A549 treated with CpdA at 1 μM for 4 hours (cell line): ENCODE measurements at places on chromosomes 5 and 9. TPM values are rescaled to one million over a fixed set of nuclear protein-coding genes. Genes with fewer than 3 reads are reported as not detected.

GABRA6 gene
- total RNA-seq = not detected in 5 replicates

BRINP1 gene
- total RNA-seq = 0.13 to 0.22 TPM (median 0.14 TPM) in 5 replicates

VCAN gene
- 11.5 to 23.4 TPM (median 13.8 TPM) in 5 replicates for total RNA-seq

C9orf153 gene
- total RNA-seq = 0.27 to 0.37 TPM (median 0.27 TPM) in 3 of 5 replicates, not detected in the others

TNFSF15 gene
- total RNA-seq = 0.26 to 0.41 TPM (median 0.37 TPM) in 5 replicates

NUTM2G gene
- total RNA-seq = not detected in 5 replicates

FCN2 gene
- not detected in 5 replicates for total RNA-seq

TBC1D9B gene
- total RNA-seq = 56.1 to 69.8 TPM (median 59.9 TPM) in 5 replicates

NPR2 gene
- total RNA-seq = 3.5 to 6.7 TPM (median 6.4 TPM) in 5 replicates

PRXL2C gene
- total RNA-seq = 10.7 to 15.1 TPM (median 13.5 TPM) in 5 replicates

LTC4S gene
- total RNA-seq = 0.16 TPM in 1 of 5 replicates, not detected in the others

SNX18 gene
- total RNA-seq = 5.1 to 7.1 TPM (median 6.3 TPM) in 5 replicates

KIF4B gene
- 0.01 to 0.02 TPM (median 0.02 TPM) in 3 of 5 replicates, not detected in the others for total RNA-seq

TUSC1 gene
- total RNA-seq = 4.8 to 9.0 TPM (median 7.1 TPM) in 5 replicates

CDKN2B gene
- not detected in 5 replicates for total RNA-seq

CDX1 gene
- total RNA-seq = not detected in 5 replicates

SUSD3 gene
- total RNA-seq = 0.50 to 0.62 TPM (median 0.54 TPM) in 5 replicates

PCDHA1 gene
- 0.12 to 0.23 TPM (median 0.21 TPM) in 5 replicates for total RNA-seq

XRCC4 gene
- total RNA-seq = 10.5 to 15.4 TPM (median 11.2 TPM) in 5 replicates

PKD2L2 gene
- total RNA-seq = 0.03 to 0.26 TPM (median 0.05 TPM) in 3 of 5 replicates, not detected in the others

SHB gene
- total RNA-seq = 37.3 to 64.5 TPM (median 57.0 TPM) in 5 replicates

ACSL6 gene
- total RNA-seq = 0.06 to 0.24 TPM (median 0.17 TPM) in 4 of 5 replicates, not detected in the other

SCGB3A2 gene
- not detected in 5 replicates for total RNA-seq

SIGMAR1 gene
- 146 to 204 TPM (median 198 TPM) in 5 replicates for total RNA-seq

FOXD4L3 gene
- total RNA-seq = 0.06 to 0.24 TPM (median 0.14 TPM) in 3 of 5 replicates, not detected in the others

F2RL1 gene
- total RNA-seq = 238 to 332 TPM (median 276 TPM) in 5 replicates

SPINK7 gene
- total RNA-seq = not detected in 5 replicates

SURF2 gene
- 39.2 to 55.8 TPM (median 47.0 TPM) in 5 replicates for total RNA-seq

CSF1R gene
- total RNA-seq = 0.07 to 0.23 TPM (median 0.15 TPM) in 4 of 5 replicates, not detected in the other

RNF14 gene
- 40.4 to 55.8 TPM (median 47.0 TPM) in 5 replicates for total RNA-seq

TGFBI gene
- total RNA-seq = 1,442 to 2,234 TPM (median 1,874 TPM) in 5 replicates

DTWD2 gene
- 1.5 to 2.7 TPM (median 1.8 TPM) in 5 replicates for total RNA-seq

CDC26 gene
- total RNA-seq = 50.4 to 66.9 TPM (median 53.5 TPM) in 5 replicates

PAPPA gene
- 24.3 to 40.7 TPM (median 34.1 TPM) in 5 replicates for total RNA-seq

OTP gene
- 0.06 to 0.14 TPM (median 0.10 TPM) in 4 of 5 replicates, not detected in the other for total RNA-seq

TLE1 gene
- total RNA-seq = 77.6 to 85.7 TPM (median 80.1 TPM) in 5 replicates

ITGA2 gene
- 22.6 to 36.8 TPM (median 31.8 TPM) in 5 replicates for total RNA-seq

SLC46A2 gene
- total RNA-seq = not detected in 5 replicates

PCDHB13 gene
- total RNA-seq = 0.02 to 0.08 TPM (median 0.07 TPM) in 5 replicates

DOLPP1 gene
- 20.4 to 23.4 TPM (median 21.3 TPM) in 5 replicates for total RNA-seq

HTR4 gene
- not detected in 5 replicates for total RNA-seq

PCDHGA5 gene
- total RNA-seq = 0.11 to 0.17 TPM (median 0.15 TPM) in 5 replicates

ACOT12 gene
- 0.08 TPM in 1 of 5 replicates, not detected in the others for total RNA-seq

PCDHB3 gene
- total RNA-seq = 0.02 to 0.06 TPM (median 0.05 TPM) in 3 of 5 replicates, not detected in the others

DNAI1 gene
- 0.07 to 0.37 TPM (median 0.09 TPM) in 4 of 5 replicates, not detected in the other for total RNA-seq
